Gastroesophageal sphincter (tissue), 4 donors: ENCODE measurements at places on chromosomes 2 and 18. TPM values are rescaled to one million over a fixed set of nuclear protein-coding genes. Genes with fewer than 3 reads are reported as not detected.

RPE gene
- 49.0 TPM for total RNA-seq

SLC38A11 gene
- 0.49 TPM for total RNA-seq

ERICH2 gene
- total RNA-seq: not detected

ALPG gene
- total RNA-seq: not detected

FLACC1 gene
- 3.5 TPM for total RNA-seq

MAPRE3 gene
- total RNA-seq: 13.1 TPM

TTN gene
- 6.1 TPM for total RNA-seq

MTA3 gene
- 22.7 TPM for total RNA-seq
